Activated T-cell treated with anti-CD3 and anti-CD28 coated beads, Interleukin-2, amount 50 U/mL, for 72 hours (primary cell): ENCODE measurements at places on chromosomes 4 and X. TPM values are rescaled to one million over a fixed set of nuclear protein-coding genes. Genes with fewer than 3 reads are reported as not detected.

GRCh38 chrX:13852001-13852695, 35.3 kb upstream of the GPM6B start:
- peaks cover 55% of the 10 kb centered on the region for H3K27me3 ChIP-seq
- no peaks in the 10 kb centered on the region for H3K4me1 ChIP-seq
- H3K4me3 ChIP-seq, result no peak overlapping the region
- no peak overlapping the region for H3K27ac ChIP-seq
- no peak for DNase-seq

DNA sequence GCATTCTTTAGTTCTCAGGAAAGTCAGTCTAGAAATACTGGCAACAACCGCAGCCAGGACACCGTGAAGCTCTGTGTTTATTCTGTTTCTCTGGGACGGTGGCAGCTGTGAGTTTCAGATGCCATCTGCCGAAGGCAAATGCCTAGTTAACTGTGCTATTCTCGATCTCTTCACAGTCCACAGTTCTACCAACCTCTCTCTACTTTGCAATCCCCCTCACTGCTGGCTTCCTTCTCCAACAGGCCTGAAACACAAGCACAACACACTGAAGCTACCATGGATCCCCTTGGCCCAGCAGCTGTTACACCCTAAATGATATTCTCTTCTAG, 118.8 kb downstream of the ZNF827 start:
- no peak overlapping the region for H3K4me3 ChIP-seq
- no peak overlapping the region for H3K27ac ChIP-seq
- no peaks in the 10 kb centered on the region for H3K27me3 ChIP-seq
- no peak for DNase-seq
- H3K4me1 ChIP-seq, result peaks cover 45% of the 10 kb centered on the region

GRCh38 chr4:55617587-55618197, 18.4 kb downstream of the NMU start:
- peak overlapping the region; percentile 40 for H3K27ac ChIP-seq
- peaks cover 21% of the 10 kb centered on the region for H3K27me3 ChIP-seq
- no peaks in the 10 kb centered on the region for H3K4me1 ChIP-seq

DNA sequence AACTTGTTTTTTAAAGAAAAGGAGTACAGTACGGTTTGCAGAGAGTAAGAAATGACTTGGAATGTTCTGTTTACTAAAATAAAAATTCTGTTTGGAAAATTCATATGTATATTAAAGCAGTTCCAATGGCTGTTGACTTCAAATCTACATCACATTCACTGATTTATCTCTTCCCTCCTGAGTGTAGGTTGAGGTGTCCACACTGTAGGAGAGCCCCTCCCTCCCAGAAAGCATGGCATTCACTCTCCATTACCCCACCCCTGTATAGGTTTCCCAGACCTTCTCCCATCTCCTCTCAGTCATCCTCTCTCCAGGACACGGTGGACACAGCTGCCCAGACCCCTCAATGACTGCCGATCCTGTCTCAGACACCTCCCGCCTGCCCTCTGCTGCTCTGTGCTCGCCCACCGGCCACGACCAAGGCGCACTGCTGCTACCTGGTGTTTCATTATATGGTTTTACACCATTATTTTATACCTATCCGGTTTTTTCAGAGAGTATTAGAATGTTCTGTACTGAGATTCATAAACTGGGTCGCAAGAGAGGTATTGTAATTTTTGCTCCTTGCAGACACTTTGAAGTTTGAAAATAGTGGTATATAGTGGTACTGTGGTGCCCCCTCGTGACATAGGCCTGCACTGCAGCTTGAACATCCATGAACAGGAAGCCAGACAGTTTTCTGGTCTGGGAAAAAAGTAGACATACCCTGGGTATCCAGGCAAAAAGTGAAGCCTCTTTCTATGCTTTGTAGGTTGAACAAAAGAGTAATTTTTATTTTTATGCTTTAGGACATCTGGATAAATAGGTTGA, 38.8 kb upstream of the BEX4 start:
- H3K4me1 ChIP-seq, result peaks cover 4% of the 10 kb centered on the region
- H3K27me3 ChIP-seq, result peaks cover 18% of the 10 kb centered on the region
- DNase-seq, result peak; percentile 52
- H3K27ac ChIP-seq, result peak overlapping the region; percentile 45
- peak overlapping the region; percentile 49 for H3K4me3 ChIP-seq

DNA sequence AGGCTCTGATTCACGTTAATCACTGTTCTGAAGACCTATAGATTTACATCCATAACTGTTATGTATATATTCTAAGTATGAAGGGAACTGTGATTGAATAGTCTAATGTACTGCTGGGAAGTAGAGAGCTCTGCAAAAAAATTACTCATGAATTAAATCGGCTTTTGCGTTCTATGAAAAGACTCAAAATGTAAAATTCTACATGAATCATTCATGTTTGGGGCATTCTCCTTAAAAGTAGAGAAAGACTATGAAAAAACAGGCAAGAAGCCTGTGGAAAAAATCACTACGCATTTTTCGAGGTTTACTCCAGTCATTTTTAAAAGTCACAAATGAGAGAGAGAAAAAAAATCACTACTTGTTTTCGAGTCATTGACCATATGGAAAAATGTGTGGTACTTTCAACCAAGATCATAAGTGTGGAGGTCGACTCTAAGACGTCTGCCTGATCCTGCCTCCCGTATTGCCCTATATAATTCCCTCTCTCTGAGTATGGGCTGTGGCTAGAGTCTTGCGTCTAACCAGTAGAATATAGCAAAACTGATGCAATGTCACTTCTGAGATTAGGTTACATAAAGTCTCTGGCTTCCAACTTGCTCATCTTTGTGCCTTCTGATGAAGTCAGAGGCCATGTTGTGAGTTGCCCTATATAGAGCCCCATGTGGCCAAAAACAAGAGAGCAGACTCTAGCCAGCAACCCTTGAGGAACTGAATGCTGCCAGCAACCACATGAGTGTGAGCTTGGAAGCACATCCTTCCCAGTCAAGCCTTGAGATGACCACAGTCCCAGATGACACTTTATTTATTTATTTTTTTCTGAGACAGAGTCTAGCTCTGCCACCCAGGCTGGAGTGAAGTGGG, 32.1 kb upstream of the VEGFD start:
- peaks cover 27% of the 10 kb centered on the region for H3K27me3 ChIP-seq
- DNase-seq, result no peak
- no peaks in the 10 kb centered on the region for H3K4me1 ChIP-seq
- H3K36me3 ChIP-seq, result no peaks in the 10 kb centered on the region
- no peak overlapping the region for H3K4me3 ChIP-seq

The PAPSS1 gene
- 31.6 TPM for total RNA-seq

DNA sequence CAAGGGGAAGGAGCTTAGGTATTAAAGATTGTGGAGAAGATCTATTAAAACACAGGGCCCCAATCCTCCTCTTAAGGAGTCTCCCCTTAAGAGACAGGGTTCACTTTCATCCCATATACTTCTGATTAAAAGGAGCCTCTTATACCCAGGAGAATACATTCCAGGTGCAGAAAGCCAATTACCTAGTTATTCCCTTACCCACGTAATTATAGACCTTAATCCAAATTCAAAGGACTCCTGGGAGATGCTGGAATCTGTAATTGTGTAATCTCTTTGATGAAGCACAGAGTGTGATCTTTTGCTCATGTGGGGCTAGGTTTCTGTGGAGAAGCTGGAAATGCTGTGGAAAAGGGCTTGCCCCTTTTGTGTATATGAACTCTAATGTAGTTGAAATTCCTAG, 1.4 kb upstream of the SEC24B start:
- peak overlapping the region; percentile 98 for H3K27ac ChIP-seq
- no peak for DNase-seq
